ENCODE measurements at places on chromosomes 3 and 15. TPM values are rescaled to one million over a fixed set of nuclear protein-coding genes. Genes with fewer than 3 reads are reported as not detected.

CTXN2 gene
- not detected for total RNA-seq

DPPA4 gene
- total RNA-seq: not detected

NEK10 gene
- total RNA-seq: 9.4 TPM

TRMT10C gene
- total RNA-seq: 17.4 TPM

GRCh38 chr15:35312344-35312743, 227.2 kb upstream of the NANOGP8 start:
- no peak for DNase-seq

DNA sequence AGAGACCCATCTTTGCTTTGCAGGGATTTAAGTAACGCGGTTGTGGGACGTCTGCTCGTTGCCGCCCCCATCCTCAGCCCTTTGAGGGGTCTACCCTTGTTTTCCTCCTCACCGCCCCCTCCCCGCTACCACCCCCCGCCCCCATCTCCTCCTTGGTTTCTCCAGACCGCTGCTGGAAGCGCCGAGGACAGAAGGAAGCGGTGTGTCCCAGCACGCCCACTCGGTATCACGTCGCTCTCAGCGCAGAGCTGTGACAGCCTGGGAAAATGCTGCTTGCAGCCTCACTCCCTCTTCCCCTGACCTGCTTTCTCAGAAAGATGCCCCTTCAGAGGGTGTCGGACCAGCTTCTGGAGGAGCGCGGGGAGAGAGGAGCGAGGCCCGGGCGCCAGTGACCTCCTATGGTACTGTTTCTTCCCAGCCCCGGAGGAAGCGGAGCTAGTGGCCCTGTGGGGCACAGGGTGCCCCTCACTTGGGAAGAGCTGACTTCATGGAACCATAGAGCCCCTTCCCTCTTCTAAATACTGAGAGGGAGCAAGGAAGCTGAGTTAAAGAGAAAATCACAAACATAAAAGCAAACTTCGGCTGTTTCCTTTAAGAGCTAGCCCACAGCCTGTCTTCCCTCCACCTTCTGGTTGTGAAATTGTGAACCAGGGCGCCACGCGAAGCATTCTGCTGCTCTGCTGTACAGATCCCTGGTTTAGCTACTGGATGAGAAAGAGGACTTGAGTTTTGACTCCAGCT, 698 bp downstream of the IL1RAP start:
- DNase-seq: peak; percentile 76

DNA sequence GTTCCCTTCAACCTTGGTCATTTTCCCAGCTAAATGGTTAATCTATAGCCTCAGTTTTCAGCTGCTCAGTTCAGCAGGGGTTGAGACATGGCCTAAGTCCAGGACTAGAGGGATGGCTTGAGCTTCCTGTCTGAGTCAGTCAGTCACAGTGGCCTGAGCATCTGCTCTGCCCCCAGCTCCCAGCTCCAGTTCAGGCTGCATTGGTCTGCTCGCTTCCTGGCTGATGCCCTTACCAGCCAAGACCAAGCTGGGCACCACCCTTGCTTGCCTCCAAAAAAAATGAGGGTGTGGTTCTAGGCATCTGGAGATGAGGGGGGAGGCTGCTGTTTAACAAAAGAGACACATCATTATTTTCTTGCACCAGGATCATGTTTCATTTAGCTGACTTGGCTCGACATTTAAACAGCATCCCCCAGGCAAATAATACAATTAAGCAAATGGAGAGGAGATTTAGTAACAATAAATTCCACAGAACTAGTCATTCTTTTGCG, 70.7 kb downstream of the WNT5A start:
- no peak for DNase-seq

DNA sequence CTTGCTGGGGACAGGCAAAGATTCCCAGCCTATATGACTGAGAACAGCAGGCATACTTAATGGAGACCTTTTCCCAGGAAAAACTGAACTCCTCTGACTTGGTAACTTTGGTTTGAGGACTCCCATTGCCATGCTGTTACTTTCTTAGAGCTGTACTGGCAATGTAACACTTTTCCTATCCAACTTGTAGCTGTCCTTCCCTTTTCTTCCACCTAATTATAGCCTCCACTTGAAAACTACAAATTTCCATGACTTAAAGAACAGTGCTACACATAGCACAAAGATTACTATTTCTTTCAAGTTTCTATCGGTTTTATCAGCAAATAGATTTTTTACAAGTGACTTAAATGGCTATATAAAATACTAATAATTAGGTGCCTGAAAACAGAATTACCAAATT, 116.9 kb downstream of the GSK3B start:
- DNase-seq: no peak

DNA sequence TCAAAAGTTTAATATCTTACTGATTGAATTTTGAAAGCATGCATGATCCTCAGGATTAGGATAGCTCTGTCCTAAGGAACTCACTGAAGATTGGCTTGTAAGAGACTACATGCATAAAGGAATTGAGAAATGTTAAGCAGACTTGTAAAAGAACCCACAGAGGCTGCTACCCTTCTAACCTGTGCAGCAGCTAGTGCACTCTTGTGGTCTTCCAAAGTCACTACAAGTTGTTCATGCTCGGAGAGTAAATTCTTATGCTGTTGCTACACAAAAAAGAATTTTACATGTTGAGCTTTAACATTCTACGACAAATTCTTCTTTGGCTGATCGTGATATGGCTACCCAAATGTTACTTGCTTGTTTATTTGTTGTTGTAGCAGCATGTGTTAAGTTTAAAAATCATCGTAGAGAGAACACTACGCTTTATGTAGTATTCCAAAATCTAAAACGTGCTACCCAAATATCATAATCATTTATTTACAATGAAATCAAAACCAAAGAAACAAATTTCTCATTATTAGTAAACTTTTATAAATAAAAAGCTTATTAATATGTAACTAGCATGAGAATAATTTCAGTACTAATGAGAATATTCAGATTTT, 55.0 kb downstream of the GOLIM4 start:
- DNase-seq: no peak

DNA sequence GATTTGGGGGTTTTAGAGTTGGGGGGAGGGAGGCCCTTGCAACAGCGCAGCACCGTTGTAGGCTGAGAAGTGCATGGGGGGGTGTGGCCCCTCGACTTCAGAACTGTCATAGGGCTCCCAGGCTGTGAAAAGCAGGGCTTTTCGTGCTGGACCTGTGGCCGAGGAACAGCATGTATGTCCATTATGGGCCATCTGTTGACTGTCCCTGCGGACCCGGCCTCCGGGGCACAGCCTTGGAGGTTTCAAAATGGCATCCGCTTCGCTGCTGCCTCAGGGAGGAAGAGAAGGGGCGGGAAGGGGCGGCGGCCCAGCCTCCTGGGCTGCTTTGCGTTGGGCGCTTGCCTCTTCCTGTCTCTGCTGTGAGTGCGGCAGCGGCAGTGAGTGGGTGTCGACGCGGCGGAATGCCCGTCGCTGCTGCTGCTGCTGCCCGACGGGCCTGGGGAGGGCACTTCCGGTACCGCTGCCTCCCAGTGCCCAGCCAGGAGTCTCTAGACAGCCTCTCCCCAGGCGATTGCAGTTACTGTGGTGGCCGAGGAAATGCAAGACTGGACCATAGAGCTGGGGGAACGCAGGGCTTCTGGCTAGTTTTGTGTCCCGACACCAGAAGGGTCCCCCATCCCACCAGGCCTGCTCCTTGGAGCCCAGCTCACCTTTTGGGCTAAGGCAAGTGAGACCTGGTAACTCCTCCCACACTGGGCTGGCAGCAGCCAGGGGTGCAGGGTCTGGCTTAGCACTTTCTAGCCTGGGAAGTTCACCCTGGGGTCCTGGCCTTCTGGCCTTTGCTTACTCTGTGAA, 1.9 kb downstream of the GNAI2 start:
- DNase-seq: peak; percentile 95

DNA sequence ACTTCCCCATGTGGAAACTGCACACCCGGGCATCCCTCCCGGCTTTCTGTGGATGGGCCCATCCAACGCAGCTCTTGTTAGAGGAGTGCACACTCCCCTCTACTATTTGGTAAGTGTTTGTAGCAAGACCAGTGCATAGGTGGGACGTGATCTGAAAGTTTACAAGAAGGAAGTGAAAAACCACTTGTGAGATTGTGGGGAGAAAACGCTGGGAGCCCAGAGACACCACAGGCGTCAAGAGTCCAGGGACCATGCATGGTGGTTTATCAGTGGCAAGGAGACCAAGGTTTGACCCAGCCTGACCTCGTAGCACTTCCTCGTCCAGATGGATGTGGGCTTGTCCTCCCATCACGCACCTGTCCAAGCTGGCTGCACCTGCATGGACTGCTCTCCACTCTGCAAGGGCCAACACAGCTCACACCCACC, 51.6 kb downstream of the ATP10A start:
- DNase-seq: no peak
